ENCODE measurements at places on chromosomes 1 and 21.

DNA sequence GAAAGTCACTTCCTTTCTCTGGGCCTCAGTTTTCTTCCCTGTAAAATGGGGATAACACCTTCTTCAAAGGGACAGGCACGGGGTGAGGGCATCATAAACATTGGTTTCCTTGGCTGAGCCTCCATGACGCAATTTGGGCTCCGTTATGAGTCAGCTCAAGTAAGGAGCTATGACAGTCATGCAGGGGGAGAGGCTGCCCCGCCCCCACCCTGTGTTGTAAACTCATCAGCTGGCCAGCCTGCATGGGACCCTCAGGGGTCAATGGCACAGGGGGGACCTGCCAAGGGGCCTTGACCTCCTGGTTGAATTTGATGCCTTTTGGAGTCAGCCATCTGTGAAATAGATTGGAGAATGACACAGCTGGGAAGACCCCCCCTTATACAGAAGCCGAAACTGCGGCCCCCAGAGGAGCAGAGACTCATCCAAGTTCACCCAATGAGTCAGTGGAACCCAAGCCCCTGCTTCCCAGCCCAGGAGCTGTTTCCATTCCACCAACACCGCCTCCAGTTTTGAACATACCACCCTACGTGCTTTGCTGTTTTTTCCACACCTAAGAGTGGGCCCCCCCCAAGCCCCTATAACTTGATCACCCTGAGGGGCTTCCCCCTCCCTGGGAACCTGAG is 36.8 kb upstream of the RUNX3 start:
- DNase-seq: no peak

DNA sequence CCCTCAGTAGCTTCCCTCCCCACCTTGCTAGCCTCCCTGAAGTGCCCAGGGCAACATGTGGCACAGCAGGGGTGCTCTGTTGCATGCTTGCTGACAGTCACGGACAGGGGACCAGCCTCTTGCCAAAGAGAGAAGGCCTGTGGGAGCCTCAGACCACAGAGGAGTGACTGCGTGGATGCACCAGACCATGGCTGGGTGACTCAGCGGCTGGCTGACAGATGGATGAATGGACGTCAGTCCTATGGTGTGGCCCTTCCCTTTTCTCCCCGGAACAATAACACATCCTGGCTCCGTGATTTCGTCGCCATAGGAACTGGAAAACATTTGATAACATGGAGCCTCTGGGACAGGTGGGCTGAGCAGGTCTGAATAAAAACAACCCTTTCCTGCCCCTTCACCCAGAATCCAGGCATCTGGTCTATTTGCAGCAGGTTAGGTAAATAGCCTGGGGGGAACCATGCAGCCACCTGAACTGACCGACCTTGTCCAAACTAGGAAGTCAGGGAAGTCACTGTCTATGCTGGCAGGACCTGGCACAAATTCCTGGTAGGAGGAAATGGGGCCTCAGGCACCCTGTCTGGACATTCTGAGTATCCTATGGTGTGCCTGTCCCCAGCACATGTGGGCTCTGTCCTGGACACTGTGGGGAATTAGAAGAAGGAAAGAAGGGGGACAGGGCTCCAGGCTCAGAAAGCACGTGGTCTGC is 53.3 kb downstream of the NENF start:
- DNase-seq: peak; percentile 91

- no peak for DNase-seq
Measured at GRCh38 chr21:15993951-15994350, 264.2 kb downstream of the USP25 start.

DNA sequence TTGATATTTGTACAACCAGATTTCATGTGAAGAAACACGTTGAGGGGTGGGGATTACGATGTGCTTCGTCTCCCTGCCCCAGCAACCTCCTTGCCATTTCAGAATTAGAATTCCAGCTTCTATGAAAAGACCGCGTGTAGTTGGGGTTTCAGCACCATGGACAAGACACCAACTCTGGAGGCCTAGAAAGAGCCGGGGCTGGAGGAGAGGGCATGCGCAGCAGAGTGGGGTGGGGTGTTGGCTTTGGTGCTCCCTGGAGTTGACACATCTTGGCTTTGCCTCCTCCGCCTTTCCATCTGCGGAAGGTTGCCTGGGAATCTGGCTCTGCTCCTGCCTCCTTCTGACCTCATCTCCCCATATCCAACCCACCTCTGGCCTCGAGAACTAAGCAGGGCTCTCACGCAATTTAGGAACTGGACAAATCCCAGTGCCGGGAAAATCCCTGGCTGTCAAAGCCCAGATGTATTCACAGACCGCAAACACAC is 11.8 kb downstream of the HTR6 start:
- DNase-seq: peak; percentile 58

- DNase-seq: peak; percentile 95
Measured at GRCh38 chr1:164588516-164589341, 29.7 kb downstream of the PBX1 start.

GRCh38 chr1:4355839-4356238 is 298.6 kb upstream of the AJAP1 start:
- DNase-seq: no peak

DNA sequence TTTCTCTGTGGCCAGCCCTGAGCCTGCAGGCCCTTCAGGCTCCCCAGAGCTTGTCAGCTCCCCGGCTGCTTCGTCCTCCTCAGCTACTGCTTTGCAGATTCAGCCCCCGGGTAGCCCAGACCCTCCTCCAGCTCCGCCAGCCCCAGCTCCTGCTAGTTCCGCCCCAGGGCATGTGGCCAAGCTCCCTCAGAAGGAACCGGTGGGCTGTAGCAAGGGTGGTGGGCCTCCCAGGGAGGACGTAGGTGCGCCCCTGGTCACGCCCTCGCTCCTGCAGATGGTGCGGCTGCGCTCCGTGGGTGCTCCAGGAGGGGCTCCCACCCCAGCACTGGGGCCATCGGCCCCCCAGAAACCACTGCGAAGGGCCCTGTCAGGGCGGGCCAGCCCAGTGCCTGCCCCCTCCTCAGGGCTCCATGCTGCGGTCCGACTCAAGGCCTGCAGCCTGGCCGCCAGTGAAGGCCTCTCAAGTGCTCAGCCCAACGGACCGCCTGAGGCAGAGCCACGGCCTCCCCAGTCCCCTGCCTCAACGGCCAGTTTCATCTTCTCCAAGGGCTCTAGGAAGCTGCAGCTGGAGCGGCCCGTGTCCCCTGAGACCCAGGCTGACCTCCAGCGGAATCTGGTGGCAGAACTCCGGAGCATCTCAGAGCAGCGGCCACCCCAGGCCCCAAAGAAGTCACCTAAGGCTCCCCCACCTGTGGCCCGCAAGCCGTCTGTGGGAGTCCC is 45.4 kb downstream of the YARS1 start:
- no peak for DNase-seq

- DNase-seq: no peak
Measured at GRCh38 chr1:175015243-175015642, 8.0 kb downstream of the MRPS14 start.

DNA sequence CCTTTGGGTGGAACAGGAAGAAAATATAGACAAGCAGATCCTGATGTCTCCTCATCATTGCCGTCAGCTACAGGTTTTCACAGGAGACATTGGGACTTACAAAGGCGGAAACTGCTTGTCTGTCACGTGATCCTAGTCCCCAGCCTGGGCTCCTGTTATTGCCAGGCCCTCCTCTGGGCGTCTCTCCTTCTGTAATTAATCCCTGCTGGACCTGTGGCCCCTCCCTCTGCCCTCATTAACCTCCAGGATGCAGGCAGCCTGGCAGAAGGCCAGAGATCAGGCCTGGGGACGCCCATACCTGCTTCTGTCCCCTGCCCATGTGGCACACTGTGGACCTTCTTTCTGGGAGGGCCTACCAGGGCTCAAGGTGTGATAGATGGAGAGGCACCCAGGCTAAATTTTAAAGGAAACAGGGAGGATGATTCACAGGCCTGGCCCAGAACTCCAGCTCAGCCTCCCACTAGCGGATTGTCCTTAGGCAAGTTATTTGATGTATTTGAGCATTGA is 2.4 kb downstream of the S100A5 start:
- no peak for DNase-seq

DNA sequence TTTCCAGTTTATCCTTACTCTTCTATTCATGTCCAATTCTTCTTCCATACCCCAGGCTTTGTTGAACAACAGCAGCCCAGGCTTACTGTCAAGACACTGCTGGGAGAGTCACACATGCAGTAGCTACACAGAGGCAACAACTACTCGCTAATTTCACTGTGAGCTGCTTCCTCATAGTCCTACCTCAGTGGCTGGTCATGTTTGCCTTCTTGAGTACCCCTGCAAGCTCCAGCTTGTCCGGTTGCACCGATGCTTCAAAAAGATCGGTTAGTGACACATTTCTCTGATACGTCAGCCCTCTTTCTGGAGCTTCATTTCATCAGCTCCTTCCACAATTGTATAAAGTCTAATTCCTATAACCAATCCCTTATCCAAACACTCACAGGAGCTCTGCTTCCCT is 246.7 kb upstream of the NFIA start:
- DNase-seq: no peak

DNA sequence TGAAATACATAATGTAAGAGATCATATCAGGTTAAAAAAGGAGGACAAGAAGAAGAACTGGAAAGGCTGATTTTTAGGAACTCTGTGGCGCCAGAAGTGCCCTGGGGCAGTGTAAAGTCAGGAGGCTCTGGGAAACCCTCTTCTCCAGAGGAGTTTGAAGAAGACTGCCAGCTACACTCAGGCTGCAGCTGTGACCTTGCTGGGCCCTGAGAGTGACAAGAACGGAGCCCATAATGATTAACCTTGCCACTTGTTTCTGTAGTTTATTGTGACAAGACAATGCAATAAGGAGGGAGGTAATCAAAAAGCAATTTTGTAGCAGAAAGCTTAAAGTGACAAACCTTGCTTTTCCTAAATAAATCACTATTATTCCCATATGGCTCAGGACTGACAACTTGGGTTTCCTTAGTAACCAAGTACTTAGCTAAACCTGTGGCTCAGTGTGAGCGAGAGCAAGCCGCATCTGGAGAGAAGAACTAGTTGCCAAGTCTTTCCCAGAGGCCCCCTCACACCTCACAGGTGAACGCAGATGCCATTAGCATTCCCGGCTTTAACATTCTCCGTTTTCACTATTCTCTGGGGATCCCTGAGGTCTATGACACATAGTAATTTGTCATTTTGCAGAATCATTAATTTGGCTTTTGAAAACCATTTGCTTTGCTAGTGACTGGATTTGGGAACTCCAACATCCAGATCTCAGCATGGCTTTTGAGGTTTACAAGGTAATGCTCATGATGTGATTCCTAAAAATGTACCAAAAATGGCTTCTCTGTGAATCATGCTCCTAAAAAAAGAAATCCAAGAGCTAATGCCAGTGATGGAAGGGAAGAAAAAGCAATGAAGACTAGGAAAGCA is 115.9 kb downstream of the OMA1 start:
- no peak for DNase-seq

GRCh38 chr1:22142315-22143064 is 407 bp downstream of the WNT4 start:
- no peak for DNase-seq

DNA sequence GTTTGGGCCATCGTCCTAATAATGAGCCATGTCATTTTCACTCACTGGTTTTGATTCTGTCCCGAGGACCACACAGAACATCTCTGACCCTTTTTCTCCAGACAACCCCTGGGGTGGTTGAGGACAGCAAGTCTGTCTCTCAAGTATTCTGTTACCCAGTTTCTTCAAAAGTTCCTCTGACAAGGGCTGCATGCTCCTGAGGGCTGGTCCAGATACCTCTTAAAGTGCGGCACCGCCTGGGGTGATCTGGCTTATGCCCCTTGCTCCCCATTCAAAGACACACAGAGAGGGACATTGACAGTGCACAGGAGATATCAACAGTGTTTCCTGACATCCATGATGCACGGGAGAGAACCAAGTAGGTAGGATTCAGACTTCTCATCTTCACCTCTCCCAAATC is 132.9 kb upstream of the EDN2 start:
- DNase-seq: no peak

DNA sequence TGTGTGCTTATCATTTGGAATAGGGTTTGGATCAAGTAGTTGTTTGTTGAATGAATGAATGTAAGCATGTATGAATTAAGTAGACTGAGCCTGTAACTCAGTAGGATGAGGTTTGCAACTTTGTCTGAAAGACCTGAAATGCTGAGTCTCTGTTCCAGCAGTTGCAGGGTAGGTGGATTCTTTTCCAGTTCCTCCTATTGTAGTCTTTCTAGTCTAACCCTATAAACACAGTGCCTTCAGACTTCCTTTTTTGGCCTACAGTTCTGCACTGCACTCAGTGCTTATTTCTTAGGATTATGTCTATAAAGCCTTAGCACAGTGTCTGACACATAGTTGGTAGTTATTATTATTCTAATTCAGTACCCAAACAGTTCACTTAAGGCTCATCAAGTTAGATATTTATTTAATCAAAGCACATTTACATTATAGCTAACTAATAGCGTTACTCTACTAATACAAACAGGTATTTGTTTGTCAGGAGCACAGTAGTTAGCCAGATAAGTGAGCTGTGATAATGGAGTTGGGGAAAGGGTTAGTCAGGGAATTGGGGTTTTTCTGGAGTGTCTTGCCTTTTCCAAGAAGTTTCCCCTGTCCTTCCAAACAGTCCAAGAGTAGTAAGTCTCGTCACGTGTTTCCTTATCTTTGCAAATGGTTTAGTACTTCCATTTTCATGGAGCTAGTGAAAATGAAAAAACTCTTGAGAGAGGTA is 45.0 kb downstream of the ABCD3 start:
- DNase-seq: no peak

DNA sequence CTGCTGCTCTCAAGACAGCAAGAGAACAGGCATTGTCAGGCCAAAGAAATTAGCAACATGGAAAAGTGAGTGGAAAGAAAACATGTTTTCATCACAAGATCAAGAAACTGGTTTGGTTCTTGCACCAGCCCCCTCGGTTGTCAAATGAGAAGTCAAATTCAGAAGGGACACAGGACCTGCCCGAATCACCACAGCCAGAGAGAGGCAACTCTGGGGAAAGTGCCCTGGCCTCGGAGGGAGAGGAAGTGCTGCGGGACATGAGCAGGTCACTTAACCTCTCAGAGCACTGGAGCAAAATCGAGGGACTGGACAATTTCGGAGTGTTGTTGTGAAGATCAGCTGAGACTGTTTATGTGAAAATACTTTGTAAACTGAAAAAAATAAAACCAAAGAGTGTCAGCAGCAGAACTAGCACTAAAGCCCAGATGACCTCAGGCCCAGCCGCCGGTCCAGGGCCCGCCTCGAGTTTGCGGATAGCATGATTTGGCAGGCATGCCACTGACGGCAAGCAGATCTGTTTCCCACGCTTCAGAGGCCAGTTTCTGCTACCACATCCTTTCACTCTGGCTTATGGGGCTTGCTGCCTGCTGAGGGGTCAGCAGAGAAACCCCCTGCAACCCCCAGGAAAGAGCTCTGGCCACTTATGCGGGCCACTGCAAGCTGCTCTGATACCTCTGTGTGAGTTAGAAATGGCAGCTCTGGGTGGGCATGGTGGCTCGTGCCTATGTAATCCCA is 32.1 kb downstream of the CD247 start:
- DNase-seq: no peak

- DNase-seq: no peak
Measured at GRCh38 chr21:35084869-35085268, 35.8 kb upstream of the RUNX1 start.
